Stimulated activated CD8-positive, alpha-beta memory T cell treated with anti-CD3 and anti-CD28 coated beads, Interleukin-7, amount 100 ng/mL, for 48 hours (primary cell): ENCODE measurements at places on chromosomes 11 and 22.
A peak's percentile ranks its signal among the peaks of the same experiment; 100 is the strongest.

DNA sequence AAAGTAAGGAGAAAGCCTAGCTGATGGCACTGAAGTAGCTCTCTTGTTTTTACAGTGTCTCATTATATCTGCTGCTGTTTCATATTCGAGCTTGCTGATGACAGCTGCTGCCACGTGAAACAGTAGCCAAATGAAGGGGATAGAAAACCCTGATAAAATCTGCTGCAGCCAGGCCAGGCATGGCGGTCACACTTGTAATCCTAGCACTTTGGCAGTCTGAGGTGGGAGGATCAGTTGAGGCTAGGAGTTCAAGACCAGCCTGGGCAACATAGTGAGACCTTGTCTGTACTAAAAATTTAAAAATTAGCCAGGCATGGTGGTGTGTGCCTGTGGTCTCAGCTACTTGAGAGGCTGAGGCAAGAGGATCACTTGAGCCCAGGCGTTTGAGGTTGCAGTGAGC lies 13.4 kb downstream of the IFT46 start:
- no peak for DNase-seq

DNA sequence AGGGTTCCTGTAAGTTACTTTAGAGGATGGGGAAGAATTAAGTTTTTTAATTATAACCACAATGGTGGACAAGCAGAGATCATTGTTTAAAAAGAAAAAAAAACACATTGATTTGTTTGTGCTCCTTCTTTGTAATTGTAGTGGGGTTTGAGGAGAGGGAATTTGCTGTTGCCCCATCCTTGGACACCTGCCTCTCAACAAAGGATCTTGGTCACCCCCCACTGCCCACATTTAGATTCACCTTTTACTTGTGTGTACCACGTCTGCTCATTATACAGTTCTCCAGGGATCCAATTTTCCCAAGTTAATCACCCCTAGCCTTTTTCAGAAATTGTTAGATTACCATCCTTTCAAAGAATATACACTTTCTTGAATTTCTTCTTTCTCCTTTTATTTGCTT lies 53.0 kb downstream of the DNAJC24 start:
- no peak for DNase-seq

- DNase-seq, result no peak
Observed at GRCh38 chr11:120601536-120601935, 90.0 kb downstream of the GRIK4 start.

DNA sequence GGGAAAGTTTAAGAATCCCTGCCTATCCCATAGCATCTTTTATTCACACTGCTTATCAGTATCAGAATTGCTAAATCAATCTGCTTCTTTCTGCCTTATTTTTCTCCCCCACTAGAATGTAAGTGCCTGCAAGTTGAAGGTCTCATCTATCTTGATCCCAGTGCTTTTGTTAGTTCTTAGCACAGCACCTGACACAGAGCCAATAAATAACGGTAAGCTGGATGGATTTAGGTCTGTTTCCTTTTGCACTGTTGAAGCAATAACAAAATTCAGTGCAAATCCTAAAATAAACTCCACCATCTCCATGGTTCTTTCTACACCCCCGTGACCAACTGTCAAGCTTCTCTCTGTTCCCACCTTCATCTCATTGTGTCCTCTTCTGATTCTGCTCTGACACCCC lies 36.7 kb upstream of the CD44 start:
- no peak for DNase-seq

DNA sequence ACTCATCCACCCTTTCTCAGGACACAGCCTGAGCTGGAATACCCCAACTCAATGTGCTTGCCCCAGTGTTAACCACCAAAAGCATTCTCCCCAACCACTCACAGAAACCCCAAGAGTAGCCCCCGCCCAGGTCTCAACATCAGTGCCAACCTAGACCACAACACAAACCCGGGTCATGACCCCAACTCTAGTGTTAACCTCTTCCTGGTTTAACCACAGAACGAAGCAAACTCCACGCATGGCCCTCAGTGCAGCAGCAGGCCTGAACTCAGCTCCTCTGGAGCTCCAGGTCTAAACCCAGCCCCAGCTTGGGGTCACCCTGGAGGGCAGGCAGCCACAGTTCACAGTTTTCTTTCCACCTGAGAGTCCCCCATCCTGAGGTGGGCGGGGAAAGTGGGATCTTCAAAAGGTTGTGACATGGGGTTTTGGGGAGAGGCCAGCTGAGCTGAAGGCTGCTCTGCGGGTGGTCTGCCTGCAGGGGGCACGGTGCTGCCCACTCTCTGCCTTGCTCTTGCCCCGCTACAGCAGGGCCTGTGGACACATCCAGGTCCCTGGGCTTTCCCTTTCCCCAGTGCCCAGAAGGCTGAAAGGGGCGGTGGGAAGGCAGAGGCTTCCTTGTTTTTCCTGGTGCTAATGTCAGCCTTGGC lies 37.9 kb downstream of the NECTIN1 start:
- DNase-seq, result peak; percentile 37

DNA sequence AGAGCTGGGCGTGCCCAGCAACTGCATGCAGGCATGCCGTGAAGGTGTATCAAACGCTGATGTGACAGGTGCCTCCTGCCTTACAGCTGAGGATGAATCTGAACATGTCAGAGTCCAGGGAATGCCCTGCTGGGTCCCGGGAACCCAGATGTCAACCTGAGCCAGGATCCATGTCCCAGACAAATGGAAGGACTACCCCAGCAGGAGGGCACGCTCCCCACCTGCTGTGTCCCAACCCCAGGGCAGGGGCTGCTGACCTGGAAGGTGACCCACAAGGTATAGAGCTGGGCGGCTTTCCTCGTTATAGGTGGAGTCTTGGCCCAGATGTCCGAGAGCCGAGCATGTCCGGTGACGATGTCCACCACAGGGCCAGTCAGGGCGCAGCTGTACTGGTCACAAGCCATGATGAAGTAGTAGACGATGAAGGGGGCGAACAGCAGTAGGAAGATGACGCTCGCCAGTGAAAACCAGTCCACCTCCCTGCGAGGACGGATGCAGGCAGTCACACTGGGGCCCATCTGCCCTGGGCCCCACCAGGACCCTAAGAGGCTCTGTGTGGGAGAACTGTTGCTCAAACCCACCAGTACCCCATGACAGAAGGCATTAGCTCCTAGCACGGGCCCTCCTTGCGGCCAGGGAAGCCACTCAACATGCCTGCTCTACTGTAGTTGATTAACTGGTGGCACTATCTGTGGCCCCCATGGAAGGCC lies 4.3 kb downstream of the DHCR7 start:
- no peak for DNase-seq

DNA sequence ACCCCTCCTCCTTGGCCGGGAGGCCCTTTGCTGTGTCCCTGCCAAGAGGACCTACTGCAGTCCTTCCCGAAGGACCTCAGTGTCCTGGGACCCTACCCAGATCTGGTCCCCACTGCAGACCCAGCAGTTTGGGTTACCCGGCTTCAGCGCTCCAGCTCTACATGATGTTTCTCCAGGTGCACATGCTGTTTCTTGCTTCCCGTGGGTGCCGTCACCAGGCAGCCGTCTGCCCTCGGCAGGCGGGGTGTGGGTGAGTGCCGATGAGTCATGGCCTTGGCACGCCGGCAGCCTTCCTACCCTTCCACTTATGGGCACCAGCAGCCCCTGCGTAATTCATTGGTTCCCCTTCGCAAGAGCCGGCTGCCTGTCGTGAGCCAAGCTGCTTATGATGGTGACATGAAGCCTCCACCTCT lies 101.8 kb downstream of the BCR start:
- DNase-seq, result no peak

DNA sequence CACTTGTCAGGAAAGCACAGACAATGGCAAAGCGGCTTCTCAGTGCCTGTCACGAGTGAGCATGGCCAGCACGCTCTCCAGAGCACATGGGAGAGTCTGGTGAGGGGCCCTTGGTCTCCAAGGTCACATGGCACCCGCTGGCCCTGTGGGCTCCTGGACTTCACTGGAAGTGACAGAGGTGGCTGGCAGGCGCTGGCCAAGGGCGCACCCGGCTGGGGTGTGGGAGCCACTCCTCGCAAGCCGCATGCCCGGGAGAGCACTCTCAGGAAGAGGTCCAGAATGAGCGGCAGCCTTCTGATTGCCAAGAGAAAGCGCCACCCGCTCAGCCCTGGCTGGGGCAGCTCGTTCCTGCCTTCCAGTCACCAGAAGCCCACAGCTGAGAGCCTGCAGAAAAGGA lies 17.1 kb upstream of the MOB2 start:
- DNase-seq, result no peak

GRCh38 chr11:124536520-124536919 lies 6.9 kb downstream of the OR8B12 start:
- no peak for DNase-seq

DNA sequence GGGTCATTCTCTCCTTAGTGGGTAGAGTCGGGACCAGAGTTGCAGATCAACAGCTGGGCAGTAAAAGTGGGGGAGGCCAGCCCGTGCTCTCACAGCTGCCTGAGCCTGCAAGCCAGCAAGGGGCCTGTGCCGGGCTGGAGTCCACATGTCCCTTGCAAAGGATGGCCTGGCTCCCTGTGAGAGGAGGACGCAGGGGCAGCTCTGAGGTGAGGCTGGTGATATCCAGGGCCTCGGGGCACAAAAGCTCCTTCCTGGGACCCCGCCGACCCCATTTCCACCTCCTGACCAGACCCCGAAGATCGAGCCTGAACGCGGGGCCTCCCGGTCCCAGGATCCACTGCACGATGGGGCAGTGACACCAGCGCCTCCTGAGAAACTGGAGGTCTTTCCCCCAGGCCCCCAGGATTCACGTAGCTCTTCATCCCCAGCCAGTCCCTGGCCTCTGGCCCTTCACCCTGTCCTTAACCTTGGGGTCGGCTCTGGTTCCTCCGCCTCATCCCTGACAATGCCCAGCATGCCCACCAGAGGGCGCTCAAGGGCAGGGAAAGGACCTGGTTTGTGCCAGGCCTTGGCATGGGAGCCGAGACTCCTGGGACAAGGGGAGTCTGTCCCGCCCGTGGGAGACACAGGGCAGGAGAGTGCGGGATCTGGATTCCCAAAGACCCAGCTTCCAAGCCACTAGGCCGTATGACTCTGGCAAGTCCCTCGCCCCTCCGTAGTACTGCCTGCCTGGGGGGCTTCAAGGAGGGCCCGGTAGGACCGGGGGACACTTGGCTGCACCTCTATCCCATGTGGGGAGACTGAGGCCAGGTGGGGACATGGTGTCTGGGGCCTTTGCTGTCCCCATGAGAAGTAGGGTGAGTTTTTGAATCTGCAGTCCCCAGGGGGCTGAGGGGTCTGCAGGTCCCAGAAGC lies 17.8 kb upstream of the WNT7B start:
- no peak for DNase-seq

- DNase-seq, result no peak
Observed at GRCh38 chr11:61911701-61912529, 5.5 kb downstream of the RAB3IL1 start.

- DNase-seq, result no peak
Observed at GRCh38 chr11:123116486-123116885, 54.5 kb upstream of the HSPA8 start.

- DNase-seq, result no peak
Observed at GRCh38 chr22:24271386-24271854, 789 bp downstream of the SPECC1L start.

DNA sequence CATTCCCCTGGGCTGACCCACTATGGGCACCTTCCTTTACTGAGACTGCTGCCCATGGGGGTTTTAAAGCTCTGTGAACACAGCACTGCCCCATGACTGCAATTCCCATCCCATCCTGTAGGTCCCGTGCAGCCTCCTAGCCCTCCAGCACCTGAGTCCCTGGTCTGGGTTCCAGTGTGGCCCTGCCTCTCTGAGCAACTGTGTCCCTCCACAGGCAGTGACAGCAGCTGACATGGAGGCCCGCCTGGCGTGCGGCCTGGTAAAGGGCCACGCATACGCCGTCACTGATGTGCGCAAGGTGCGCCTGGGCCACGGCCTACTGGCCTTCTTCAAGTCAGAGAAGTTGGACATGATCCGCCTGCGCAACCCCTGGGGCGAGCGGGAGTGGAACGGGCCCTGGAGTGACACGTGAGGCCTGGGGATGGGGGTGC lies 12.6 kb downstream of the OMP start:
- DNase-seq, result no peak

DNA sequence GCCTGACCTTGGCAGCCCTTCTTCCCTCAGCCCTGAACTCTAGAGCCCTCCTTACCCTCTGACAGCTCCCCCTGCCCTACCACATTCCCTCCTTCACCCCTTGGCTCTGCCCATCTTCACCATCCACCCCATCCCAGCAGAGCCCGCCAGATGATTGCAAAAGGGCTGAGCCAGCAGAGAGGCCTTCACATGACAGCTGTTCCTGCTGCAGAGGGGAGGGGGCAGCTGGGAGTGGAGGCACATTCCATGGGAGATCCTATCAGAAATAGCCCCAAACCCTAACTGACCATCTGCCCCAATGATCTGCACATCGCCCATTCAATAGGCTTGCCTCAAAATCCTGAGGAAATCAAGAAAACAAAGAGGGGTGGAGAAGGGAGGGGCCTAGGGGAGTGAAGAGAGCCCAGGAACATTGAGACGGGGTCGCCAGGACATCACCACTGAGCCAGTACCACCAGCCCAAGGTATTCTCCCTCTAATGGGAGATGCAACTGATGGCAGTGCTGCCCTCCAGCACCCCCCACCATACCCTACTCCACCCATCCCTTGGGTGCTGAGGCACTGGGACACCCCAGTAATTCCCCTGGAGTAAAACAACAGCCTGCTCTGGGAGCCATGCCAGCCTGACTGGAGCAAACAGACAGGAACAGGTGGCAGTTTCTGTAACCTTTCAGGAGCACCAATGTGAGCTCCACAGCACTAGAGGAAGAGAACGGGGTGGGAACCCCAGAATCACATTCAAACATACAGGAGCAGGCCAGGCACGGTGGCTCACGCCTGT lies 8.0 kb upstream of the AHNAK start:
- no peak for DNase-seq

GRCh38 chr11:70751142-70751734 lies 352.9 kb downstream of the CTTN start:
- no peak for DNase-seq
